ENCODE measurements at places on chromosomes 5 and 9.

DNA sequence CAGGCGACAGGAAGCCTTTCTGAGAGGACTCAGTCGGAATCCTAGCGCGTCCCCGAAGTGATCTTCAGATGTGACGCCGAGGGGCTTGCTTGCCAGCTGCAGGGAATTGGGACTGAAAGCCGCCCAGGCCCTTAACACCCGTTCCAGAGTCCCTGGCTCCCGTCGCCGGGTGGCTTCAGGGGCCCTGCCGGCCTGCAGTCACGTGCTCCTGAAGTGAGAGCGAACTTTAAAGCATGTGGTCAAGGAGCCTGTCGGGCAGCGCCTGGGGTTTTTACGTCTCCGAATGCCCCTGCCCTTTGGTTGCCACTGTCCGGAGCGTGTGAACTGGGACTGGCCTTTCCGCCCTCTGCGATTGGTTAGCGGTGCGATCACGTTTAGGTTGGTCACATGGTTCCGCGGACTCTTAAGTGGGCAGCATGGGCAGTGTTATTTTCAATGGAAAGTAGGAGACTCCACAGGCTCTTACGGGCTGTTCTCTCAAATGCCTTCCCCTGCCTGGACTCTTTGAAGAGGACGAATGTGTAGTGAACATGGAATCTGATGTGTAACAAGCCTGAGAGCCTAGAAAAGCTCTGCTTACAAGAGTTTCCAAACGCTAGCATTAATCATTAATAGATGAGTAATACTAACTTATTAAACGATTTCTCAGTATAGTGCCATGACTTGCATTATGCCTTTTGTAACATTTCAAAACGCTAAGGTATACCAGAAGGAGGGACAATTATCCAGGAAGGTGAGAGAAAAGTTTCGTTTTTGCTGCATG lies 1.9 kb downstream of the VLDLR start:
- DNase-seq: no peak

- DNase-seq: no peak
Measured at GRCh38 chr5:4079831-4080230, 484.2 kb downstream of the IRX1 start.

GRCh38 chr5:18965893-18966292 lies 1022.1 kb downstream of the CDH18 start:
- no peak for DNase-seq

GRCh38 chr5:89471115-89471514 lies 588.1 kb upstream of the MEF2C start:
- DNase-seq: no peak

GRCh38 chr5:177198738-177199137 lies 65.2 kb downstream of the NSD1 start:
- DNase-seq: no peak

DNA sequence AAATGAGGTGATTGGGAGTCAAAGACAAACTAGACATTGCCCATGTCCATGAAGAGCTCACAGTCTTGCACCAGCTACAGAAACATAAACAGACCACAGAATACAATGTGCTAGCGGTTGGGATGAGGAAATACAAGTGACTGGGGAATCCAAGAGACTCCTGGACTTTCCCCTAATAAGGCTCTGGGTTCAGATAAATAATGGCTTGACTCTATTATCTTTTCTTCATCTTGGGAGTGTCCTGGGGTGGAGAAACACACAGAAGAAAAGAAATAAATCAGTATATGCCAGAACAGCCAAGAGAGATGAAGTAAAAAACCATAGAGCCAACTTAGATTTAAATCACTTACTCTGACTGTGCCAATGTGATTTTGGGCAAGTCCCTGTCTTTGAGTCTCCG lies 227.8 kb downstream of the PAPPA start:
- no peak for DNase-seq

Measured in HCEC 1CT (cell line).